ENCODE measurements at places on chromosomes 16 and 17.

DNA sequence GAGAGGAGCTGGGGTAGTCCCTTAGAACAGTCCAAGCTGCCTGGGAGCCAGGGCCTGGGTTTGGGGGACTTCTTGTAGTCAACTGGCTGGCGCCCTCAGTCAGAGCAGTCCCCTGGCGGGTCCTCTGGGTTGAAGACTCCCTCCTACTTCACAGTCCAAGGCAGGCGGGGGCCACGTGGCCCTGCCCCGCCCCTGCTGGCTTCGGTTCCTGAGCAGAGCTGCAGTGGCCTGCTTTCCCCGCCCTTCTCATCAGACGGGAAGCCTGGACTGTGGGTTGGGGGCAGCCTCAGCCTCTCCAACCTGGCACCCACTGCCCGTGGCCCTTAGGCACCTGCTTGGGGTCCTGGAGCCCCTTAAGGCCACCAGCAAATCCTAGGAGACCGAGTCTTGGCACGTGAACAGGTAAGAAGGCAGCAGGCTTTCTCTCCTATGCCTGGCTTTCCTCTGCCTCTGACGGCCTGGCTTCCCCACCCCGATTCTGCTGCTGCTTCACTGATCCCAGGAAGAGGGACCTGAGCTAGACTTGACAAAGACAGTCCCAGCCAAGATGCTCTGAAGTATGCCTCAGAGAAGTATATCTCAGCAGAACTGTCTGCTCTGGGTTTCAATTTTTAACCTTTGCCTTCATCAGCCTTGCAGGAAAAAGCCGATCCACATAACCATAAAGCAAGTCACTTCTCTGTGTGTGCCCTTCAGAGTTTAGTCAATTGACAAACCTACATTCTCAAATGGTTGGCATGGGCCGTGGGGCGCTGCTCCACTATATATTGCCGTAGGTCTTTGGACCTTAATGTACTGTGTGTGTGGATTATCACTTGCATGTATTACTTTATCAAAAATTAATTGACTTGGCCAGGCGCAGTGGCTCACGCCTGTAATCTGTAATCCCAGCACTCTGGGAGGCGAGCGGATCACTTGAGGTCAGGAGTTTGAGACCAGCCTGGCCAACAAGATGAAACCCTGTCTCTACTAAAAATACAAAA lies 56.3 kb downstream of the SF3B3 start:
- DNase-seq = no peak

GRCh38 chr16:25270577-25270976 lies 12.9 kb upstream of the ZKSCAN2 start:
- no peak for DNase-seq

- no peak for DNase-seq
These were observed 3.3 kb downstream of the CFAP20 start for GRCh38 chr16:58125781-58126335.

- no peak for DNase-seq
These were observed 15.2 kb downstream of the CLTC start for GRCh38 chr17:59634632-59635541.

- DNase-seq = no peak
These were observed 10.6 kb downstream of the CDH16 start for GRCh38 chr16:66908116-66908515.

DNA sequence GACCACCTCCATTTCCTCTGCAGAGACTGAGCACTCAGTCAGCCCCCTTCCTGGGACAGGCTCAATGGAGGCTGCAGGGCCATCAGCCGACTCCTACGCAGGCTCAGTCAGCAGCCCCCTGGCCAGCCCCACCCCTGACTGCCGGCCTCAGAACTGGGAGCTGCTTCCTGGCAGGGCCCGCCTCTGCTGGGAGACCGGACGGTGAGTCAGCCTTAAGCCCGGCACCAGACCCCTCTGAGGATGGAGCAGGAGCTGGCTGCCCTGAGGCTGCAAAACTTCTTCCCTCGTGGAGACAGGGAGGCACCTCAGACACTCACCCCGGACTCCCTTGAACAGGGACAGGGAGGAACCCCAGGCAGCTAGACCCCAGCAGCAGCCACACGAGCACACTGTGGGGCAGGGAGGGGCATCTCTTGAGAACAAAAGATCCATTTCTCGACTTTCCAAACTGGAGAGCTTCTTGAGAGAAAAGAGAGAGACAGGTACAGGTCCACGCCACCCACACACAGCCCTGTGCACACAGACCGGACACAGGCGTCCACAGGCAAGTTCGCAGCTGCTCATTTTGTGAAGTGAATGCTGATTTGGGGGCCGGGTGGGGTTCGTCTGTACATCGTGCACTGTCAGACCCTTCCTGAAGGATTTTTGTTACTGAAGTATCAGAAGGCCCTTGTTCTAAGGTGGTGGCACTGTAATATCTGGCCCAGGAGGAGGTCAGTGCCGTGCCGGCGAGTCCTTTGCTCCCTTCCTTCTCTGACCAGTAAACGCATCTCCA lies 1.3 kb upstream of the TUBB3 start:
- no peak for DNase-seq
